ENCODE measurements at places on chromosomes 16 and 17.

DNA sequence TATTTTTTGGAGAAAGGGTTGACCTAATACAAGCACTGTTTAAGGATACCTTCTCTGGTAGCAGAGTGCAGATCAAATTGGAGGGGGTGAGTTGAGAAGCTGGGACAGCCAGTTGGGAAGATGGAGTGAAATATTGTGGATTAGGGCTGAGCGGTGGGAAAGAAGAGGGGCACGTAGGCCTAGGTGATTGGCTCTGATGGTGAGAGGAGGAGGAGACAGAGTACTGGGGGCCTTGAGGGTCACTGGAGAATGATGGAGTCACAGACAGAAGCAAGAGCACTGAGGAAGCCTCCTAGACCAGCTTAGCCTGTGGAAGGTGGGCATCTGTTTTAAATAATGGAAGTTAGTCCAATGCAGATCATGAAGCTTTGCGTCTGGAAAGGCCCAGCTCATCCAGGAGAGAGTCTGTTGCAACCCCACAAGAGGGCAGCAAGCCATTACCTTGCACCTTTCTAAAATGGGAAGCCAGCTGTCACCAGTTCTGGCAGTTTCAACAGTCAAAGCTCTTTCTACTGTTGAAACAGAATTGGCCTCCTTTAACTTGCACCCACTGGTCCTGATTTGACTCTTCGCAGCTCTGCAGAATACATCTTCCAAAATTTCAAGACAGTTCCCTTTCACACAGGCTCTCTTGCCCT lies 11.8 kb downstream of the SLC9A5 start:
- DNase-seq: no peak

GRCh38 chr16:11128211-11129141 lies 127.5 kb downstream of the SOCS1 start:
- DNase-seq: no peak

DNA sequence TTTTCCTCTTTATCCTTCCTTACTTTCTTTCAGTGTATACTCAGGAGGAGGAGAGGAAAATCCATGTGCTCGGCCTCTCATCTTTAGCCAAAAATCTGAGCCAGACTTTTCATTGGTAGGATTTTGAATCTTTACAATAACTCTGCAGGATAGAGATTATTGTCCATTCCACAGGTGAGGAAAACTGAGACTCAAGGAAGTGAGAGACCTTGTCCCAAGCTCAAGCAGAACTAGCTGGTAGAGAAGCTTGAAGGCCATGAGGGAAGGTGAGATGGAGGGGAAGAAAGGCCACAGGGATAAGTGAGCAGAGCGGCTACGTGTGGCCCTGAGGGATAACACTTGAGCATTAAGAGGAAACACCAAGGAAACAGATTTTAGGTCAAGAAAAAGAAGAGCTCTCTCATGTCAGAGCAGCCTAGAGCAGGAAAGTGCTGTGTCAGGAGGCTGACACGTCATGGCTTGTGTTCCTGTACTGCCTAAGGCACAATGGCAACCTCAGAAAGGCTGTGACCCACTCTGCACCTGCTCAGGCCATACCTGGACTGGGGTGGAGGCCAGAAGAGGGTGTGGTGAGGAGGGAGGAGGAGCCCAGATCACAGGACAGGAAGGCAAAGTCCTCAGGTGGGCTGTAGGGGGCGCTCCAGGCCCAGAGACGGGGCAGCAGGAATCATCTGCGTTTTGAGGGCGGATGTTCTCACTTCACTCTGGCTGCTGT lies 11.9 kb downstream of the MT4 start:
- peak; percentile 79 for DNase-seq

GRCh38 chr16:88785106-88785924 lies at the start of gene PIEZO1:
Gene PIEZO1 (minus strand): TSS chr16:88785220. CDS start chr16:88784964, 256 bp downstream.
- DNase-seq: peak; percentile 74

DNA sequence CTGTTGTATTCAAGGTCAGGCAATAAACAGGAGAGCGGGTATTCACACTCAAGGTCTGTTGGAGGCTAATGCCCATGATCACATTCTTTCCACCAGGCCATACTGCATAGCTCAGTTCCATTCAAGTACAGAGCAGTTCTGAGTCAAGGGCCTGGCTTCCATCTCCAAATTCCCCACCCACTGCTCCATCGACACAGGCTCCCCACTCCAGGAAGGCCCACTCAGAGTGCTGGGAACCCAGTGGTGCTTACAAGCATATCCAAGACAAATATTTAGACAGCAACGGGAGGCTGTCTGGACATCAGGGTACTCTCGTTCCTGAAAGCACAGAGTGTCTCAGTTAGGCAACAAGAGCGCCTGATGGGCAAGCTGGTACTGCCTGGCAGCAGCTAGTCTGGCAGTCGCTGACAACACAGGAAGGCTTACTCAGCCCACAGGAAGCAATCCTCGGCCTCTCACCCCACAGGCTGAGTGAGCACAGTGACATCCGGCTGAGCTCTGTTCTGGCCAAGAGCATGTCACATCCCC lies 40.9 kb downstream of the RFFL start:
- DNase-seq: peak; percentile 58

GRCh38 chr17:38789185-38789584 lies 10.2 kb downstream of the PIP4K2B start:
- DNase-seq: no peak

DNA sequence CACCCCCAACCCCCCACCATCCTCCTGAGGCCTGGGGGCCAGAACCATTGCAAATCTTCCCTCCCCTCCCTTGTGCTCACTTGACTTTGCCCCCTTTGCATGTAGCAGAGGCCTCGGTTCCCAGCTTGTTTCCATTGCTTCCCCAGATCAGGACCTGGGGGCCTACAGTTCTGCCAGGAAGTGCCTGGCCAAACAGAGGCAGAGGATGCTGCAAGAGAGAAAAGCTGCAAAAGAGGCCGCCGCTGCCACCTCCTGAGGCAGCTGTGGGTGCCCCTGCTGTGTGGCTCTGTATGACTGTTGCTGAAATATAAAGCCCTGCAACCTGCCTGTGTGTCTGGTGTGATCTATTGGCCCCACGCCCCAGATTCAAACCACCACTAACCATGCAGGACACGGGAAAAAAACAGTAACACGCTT lies 2.3 kb downstream of the NDUFB10 start:
- no peak for DNase-seq

GRCh38 chr16:57409870-57410587 lies 5.5 kb downstream of the CCL17 start:
- no peak for DNase-seq

DNA sequence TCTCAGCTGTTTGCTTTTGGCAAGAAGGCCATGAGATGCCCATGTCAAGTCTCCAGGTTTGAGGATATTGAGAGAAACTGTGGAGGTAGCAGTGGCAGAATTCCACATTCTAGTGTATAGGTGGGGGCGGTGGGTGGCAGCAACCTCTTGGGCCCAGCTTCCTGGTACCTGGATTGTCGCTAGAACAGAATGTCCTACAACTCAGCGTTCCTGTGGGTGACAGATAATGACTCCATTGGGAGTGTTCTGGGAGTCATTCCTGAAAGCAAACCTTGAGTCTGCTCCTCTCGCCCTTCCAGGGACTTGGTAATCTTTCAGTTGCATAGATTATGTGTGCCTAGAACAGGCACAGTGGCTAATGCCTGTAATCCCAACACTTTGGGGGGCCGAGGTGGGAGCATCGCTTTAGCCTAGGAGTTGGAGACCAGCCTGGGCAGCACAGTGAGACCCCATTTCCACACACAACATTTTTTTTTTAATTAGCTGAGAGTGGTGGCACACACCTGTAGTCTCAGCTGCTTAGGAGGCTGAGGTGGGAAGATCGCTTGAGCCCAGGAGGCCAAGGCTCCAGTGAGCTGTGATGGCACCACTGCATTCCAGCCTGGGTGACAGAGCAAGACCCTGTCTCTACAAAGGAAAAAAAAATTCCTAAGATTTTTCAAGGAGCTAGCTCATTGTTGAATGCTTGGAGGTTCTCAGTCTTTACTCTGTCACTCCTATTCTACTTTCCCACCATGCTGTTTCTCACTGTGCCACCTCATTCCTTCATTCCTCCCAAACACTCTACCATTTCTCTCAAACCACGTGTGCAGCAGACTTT lies 37.9 kb upstream of the METTL16 start:
- no peak for DNase-seq

DNA sequence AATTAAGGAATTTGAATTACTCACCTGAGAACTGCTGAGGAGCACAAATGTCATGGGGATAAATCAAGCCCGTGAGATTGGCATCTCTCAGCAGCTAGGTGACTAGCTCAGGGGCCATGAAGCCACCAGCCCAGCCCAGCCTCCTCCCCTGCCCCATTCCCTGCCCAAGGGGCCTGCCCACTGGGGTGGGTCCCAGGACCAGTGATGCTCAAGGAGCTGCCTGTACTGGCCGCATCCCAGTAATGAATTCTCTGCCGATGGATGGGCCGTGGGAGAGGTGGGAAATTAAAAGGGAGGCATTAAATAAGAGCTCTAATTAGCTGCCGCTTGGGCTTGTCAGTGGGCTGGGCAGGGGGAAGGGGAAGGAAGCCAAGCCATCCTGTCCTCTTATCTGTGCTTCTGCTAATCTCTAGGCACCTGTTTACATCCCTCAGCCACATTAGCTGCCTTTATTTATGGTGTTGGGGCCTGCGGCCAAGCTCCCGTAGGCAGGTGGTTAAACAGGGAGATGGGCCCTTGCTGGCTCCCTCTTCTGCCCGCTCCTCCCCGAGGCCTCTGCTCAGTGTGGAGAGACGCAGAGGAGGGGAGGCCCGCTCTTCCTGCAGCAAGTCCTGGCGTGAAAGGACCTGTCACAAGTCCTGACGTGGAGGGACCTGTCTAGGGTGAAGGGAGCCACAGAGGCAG lies 48.8 kb downstream of the PIPOX start:
- no peak for DNase-seq

GRCh38 chr17:81991684-81992305 lies 14.4 kb downstream of the ASPSCR1 start:
- no peak for DNase-seq

- DNase-seq: no peak
Observed at GRCh38 chr16:54926166-54926838, 4.4 kb upstream of the IRX5 start.

GRCh38 chr16:17244872-17245551 lies 225.7 kb downstream of the XYLT1 start:
- DNase-seq: no peak

- DNase-seq: no peak
Observed at GRCh38 chr17:4108397-4108796, 34.4 kb downstream of the ZZEF1 start.

GRCh38 chr16:31421587-31421986 lies 6.6 kb downstream of the COX6A2 start:
- DNase-seq: peak; percentile 58

DNA sequence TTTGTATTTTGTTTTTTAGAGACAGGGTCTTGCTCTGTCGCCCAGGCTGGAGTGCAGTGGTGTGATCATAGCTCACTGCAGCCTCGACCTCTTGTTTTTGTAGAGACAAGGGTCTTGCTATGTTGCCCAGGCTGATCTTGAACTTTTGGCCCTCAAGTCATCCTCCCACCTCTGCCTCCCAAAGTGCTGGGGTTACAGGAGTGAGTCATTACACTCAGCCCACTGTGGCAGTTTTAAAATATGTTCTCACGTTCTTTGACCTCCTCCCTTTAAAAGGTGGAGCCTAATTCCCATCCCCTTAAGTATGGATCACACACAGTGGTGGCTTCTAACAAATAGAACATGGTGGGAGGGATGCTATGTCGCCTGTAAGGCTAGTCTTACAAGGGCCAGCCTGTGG lies 67.7 kb downstream of the ZDHHC7 start:
- no peak for DNase-seq

DNA sequence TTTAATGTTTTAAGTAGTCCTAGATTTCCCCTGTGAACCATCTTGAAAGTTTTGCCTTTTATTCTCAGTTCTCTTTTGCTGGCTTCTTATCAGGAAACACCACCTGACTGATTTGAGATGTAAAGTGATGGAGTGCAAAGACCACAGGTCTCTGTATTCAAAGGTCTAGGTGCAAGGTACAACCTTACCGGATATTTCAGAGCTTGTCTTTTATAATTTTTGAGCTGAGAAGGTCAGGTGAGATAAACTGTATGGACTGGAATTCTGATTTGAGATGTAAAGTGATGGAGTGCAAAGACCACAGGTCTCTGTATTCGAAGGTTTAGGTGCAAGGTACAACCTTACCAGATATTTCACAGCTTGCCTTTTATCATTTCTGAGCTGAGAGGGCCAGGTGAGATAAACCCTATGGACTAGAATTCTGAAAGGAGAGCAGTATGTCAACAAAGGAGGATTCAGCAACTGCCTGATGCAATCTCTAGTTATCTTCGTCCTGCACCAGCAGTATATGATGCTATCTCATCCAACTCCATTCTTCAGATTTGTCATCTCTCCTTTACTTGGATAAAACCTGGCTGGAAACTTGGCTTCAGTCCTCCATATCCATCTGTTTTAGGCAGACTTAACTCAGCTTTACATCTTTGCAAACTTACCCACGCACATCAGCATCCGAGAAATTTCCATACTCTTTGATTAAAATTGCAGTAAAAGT lies 64.3 kb downstream of the CENPV start:
- no peak for DNase-seq

DNA sequence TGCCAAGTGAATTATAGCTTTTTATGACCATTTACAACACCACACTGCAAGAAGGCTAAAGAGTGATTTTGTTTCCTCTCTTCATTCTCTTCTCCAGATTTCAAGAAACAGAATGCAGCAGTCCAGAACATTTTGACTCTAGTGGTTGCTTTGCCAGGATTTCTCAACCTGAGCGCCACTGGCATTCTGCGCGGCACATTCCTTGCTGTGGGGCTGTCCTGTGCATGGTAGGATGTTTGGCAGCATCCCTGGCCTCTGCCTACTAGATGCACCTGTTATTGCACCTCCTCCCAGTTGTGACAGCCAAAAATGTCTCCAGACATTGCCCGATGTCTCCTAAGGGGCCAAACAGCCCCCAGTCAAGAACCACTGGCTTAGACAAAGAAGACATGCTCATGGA lies 25.7 kb upstream of the SLC39A11 start:
- DNase-seq: no peak

- no peak for DNase-seq
Observed at GRCh38 chr17:39402890-39403605, 1.6 kb upstream of the FBXL20 start.

DNA sequence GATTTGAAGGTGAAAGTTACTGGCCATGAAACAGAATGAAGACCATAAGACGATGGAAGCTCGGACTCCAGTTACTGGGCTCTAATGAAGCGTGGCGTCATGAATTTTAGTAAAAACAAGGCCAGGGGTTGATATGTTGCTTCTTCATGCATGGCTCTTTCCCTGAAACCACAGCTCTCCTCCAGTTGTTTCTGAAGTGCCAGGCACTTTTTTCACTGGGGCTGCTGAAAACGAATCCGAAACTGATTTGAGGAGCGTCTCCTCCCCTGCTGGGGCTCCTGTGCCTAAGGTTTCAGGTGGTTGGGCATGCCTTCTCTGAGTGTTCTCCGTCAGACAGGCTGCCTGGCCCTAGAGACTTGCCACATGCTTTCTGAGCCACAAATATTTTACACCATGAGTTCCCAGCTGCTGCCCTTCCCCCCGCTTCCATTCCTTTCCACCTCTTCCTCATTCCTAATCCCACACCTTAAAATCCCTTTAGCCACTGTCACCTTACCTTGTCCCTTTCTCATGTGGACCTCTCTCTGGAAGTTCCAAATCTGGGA lies 3.7 kb upstream of the MYL4 start:
- DNase-seq: no peak

Measured in stimulated activated CD4-positive, alpha-beta T cell treated with anti-CD3 and anti-CD28 coated beads, TNF-alpha, amount 100 ng/mL, for 48 hours (primary cell).